SHP77 treated with DMSO at 0.1 percent for 48 hours (cell line): ENCODE measurements at places on chromosomes 12 and 14.

GRCh38 chr12:23576372-23576771, 373.1 kb downstream of the SOX5 start:
- no peak for DNase-seq

DNA sequence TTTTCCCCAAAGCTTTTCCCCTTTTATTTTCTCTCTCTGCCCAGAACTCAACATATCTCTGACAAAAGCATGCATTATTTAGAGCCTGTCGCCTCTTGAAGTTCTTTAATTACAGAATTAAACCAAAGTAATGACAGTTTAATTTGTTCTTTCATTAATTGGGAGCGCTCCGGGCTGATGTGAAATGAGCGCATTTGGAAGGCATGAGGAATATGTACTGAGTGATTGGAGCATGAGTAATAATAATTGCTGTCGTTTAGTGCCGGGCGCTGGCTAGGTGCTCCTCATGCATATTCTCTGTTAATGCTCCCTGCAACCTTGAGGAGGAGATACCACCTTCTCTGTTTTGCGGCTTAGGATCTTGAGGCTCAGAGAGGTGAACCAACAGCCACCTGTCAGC, 120.5 kb downstream of the SLC25A47 start:
- DNase-seq: no peak

DNA sequence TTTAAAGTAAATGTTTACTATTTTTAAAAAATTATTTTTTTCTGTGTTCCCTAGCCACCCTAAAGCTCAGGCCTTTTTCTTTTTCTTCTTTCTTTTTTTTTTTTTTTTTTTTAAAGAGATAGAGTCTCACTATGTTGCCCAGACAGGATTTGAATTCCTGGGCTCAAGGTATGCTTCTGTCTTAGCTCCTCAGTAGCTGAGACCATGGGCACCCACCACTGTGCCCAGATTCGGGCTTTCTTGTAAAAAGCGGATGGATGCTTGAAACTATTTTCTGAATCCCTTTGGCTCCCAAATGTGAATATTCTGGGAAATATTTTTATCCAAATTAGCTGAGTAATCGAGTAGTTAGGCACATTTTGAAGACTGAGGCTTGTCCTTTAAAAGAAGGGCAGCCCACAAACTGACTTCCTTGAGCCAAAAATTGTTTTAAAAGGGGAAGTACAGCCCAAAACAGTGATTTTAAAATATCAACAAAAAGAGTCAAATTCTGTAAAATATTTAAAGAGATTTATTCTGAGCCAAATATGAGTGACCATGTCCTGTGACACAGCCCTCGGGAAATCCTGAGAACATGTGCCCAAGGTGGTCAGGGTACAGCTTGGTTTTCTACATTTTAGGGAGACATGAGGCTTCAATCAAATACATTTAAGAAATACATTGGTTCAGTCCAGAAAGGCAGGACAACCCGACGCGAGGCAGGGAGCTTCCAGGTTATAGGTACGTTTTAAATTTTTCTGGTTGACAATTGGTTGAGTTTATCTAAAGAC, 28.8 kb upstream of the HIGD1C start:
- no peak for DNase-seq

DNA sequence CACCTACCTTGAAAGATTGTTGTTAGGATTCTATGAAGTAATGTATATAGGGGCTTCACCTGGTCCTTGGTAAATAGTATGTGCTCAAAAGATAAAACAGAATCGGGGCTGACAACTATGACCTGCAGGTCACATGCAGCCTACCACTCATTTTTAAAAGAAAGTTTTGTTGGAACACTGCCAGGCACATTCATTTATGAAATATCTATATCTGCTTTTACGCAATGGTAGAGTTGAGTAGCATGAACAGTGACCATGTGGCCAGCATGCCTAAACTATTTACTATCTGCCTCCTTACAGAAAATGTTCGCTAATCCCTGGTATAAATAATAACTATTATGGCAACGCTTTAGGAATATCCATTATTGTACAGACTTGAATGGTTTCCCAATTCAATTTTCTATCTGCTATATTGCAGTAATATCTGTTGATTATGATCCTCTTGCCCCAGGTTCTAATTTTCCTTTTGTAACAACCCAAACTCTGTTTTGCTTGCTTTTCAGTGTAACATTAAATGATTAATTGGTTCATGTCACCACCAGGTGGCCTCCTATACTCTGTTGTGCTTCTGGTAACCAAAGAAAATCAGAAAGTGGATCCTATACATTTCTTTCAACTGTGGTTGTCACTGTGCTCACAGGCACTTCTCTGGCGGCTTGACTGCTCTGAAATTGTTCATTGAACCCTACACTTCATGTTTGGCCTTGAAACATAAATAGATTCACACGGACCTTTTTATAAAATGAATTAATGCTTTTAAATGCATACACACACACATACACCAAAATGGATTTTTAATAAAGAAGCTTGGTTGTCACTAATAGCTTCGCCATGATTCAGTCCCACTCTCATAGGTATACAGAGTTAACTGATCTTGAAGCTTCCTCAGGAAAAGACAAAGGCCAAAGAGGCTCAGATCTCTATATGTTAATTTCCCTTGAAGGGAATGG, 227.7 kb upstream of the NPAS3 start:
- DNase-seq: peak; percentile 82

DNA sequence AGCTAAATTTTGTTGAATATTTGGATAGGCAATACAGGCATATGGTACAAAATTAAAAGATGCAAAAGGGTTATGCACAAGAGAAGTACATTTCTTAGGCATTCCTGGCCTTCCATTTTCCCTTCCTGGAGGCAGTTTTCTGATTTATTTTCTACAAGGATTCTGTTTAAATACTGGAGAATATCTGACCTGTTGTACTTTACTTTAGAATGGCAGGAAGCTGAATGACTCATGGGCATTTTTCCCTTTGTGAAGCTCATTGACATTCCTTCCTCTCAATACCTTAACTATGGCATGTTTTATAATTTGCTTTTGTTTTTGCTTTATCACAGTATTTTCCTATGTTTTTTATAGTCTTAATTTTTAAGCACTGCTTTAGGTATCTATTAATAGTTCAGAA, 62.7 kb downstream of the RCOR1 start:
- DNase-seq: no peak

GRCh38 chr14:105018414-105018813, 2.5 kb downstream of the CDCA4 start:
- DNase-seq: no peak
